ENCODE measurements at places on chromosomes 5 and 9. TPM values are rescaled to one million over a fixed set of nuclear protein-coding genes. Genes with fewer than 3 reads are reported as not detected.

DNA sequence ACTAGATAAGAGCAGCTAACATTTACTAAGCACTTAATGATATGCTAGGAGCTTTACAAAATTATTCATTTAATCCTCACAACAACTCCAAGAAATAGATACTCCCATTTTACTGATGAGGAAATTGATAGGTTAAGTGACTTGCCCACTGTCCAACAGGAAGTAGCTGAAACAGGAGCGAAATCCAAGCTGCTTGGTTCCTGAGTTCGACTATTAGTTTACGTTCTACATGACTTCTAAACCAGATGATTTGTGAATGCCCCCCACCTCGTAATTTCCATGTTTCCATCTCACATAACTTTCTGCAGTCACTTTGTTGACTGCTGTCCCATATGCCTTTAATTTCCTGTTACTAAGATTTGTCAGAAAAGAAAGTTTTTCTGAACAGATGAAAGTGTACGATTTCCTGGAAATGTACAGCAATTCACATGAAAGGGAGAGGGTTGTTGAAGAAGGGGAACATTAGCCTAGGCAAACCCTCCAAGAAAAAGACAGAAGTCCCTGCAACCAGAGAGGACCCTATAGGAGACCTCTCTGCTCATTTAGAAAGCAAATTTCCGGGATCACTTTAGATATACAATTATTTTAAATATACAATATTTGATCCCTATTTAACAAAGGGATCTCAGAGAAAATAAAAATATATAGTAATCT is 279.1 kb upstream of the EFNA5 start:
- DNase-seq = no peak

MINAR2 gene
- total RNA-seq = not detected

- no peak for DNase-seq
Observed at GRCh38 chr5:125554355-125554754, 807.9 kb upstream of the ZNF608 start.

SYK gene
- 5.4 TPM for total RNA-seq

- DNase-seq = no peak
Observed at GRCh38 chr9:134645607-134646365, 4.2 kb downstream of the COL5A1 start.

IGIP gene
- total RNA-seq = 12.0 TPM

DNA sequence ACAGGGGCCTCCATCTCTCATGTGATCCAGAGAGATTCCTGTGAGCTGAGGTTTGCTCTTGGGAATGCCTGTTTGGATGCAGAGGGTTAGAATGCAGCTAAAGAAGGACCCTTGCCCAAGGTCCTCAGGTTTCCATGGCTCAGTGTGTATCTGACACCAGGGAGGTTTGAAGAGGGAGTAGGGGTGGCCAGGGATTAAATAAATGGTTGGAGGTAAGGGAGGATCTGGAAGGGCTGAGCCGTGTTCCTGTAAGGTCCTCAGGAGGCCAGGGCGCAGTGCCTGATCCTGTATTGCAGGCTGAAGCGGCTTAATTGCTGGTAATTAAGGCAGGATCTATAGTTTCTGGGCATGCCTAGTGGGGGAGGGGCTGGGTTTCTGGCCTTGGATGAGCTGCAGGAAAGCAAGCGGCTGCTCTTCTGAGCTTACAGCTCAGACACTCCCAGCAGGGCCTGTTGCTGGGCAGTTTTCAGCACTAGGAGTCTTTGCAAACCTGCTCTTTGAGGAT is 41.5 kb upstream of the MAP1B start:
- no peak for DNase-seq

- no peak for DNase-seq
Observed at GRCh38 chr9:4366591-4367330, 66.9 kb upstream of the GLIS3 start.

DNA sequence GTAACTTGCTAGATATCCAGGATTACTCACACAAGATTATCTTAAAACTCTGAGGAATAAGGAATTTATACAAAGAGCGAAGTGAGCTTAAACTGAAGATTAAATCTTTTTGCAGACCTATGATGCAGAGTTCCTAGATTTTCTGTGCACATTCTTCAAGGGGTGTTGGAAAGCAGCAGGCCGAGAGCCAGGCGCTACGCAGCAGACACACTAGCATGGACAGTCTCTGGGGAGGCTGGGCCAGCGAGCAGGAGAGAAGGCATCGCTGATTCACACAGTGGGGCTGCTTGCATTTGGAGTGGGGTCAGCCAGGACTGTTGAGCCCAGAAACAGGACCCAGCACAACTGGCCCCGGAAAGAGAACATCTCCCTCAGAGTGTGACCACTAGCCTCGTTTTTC is 136.3 kb downstream of the ADAMTS16 start:
- DNase-seq = no peak

GRCh38 chr9:79334711-79335110 is 237.1 kb upstream of the TLE4 start:
- no peak for DNase-seq

DNA sequence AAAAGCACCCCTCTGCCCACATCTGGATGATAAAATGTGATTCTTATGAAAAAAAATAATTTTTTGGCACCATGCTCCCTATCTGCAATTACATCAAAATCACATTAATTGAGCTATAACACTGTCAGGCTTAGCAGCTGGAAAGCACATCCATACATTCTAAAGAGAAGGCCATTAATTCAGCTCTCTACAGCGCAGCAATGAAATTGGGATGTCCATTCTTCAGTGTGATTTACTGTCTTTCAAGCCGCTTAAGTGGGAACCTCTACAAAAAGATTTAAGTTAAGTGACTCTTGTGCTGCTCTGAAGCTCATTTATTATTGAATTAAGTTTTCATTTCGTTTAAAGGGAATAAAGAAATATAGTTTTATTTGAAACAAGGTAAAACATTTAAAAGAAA is 171.3 kb downstream of the EBF1 start:
- no peak for DNase-seq

- no peak for DNase-seq
Observed at GRCh38 chr9:81565609-81566008, 123.7 kb downstream of the TLE1 start.

DNA sequence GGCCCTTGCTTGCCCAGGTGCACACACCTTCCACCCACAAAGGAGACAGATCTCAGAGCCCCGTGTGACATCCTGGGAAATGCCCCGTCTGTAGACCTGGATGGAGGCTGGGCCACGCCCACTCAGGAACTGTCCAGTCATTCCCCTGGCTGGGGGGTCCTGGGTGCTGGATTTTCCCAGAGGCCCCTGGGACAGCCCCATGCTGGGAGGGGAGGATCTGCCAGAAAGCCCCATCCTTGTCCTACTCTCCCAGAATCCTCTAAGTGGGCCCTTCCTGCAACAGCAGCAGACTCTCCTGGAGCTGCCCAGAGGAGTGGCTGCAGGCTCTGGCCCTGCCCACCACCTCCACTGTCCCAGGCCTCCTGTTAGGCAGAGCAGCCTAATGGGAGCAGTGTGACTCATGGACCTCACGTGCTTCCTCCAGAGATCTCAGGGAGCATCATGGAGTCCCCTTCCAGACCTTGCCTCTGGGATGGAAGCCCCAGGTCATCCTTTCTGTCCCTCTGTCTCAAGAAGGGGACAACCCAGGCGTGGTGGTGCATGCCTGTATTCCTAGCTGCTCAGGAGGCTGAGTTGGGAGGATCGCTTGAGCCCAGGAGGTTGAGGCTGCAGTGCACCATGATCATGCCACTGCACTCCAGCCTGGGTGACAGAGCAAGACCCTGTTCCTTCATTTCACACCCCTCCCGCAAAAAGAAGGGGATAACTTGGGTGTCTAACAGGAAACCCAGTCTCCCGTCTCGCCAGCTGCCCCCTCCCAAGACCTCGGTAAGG is 51.7 kb downstream of the JADE2 start:
- no peak for DNase-seq

Data from left ventricle myocardium inferior (tissue), 1 donor.